Skeletal muscle cell (primary cell): ENCODE measurements at places on chromosomes 4 and X.

GRCh38 chr4:47972181-47972580 is 44.3 kb downstream of the CNGA1 start:
- DNase-seq = no peak

DNA sequence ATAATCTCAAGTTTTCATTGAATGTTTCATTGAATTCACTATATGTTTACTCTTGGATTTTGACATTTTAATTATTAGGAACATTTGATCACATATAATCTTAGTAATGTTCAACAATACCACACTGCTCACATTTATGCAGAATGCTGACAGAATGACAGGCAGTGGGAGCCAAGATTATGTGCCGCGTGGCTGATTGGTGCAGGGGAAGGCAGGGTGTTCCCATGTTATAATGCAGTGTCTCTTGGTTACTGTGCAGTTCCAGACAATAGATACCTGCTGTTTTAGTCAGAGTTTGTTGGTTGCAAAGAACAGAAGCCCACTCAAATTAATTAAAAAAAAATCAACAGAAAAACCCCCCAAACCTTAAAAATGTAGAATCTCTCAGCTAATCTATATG is 33.0 kb downstream of the FHIP1A start:
- DNase-seq = no peak

DNA sequence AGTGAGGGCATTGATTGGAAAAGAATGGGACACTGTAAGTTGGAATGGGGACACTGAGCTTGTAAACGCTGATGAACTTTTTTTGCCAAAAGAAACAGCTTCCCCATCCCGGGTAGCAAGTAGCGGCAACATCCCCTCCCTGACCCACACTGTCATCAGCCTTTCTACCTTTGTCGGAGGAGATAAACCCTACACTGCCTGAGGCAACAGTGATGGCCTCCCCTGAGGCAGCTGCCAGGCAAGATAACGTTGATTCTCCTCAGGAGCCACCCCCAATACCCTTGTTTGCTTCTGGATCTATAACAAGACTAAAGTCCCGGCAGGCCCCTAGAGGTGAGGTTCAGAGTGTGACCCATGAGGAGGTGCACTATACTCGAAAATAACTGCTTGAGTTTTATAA is 10.3 kb upstream of the RAB33B start:
- DNase-seq = no peak

DNA sequence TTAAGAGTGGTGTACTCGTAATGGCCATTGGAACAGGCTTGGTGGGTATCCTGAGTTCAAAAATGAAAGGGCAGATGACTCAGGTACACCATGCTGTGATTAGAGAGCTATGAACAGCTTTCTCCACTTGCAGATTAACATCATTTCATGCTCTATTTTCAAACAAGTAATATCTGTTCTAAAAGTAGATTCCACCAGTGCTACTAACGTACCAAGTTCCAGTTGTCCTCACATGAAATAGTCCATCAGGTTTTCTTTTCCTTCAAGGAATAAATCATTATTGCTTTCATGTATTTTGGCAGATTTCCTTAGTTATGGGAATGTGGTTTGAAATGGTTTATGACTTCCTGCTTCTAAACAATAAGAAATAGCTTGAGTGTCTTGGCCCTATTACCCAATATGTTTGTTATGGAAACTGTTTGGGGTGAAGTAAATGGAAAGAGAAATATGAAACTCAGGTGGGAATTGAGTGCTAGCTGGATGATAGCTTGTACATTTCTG is 49.9 kb downstream of the PCDH7 start:
- DNase-seq = peak; percentile 71

- no peak for DNase-seq
Observed at GRCh38 chr4:105637408-105638176, 70.9 kb downstream of the INTS12 start.

GRCh38 chrX:87338510-87338909 is 179.1 kb upstream of the KLHL4 start:
- DNase-seq = no peak

DNA sequence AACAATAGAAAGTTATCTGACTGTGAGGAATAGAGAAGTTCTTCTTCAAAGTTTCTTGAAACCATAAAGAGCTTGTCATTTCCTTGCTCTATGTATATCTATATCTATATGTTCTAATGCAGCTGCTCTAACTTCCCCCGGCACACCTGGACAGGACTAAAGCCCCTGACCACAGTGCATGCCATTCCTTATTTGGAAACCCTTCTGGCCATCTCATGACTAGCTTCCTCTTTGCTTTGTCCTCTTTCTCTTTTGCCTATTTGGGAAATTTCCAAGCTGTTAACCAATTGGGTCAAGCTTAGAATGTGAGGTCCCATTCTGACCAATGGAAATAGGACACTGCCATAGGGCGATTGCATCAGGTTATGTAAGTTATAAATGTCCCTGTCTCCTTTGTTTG is 1481.1 kb downstream of the STIM2 start:
- no peak for DNase-seq

GRCh38 chr4:10492464-10492863 is 35.2 kb upstream of the ZNF518B start:
- DNase-seq = no peak

DNA sequence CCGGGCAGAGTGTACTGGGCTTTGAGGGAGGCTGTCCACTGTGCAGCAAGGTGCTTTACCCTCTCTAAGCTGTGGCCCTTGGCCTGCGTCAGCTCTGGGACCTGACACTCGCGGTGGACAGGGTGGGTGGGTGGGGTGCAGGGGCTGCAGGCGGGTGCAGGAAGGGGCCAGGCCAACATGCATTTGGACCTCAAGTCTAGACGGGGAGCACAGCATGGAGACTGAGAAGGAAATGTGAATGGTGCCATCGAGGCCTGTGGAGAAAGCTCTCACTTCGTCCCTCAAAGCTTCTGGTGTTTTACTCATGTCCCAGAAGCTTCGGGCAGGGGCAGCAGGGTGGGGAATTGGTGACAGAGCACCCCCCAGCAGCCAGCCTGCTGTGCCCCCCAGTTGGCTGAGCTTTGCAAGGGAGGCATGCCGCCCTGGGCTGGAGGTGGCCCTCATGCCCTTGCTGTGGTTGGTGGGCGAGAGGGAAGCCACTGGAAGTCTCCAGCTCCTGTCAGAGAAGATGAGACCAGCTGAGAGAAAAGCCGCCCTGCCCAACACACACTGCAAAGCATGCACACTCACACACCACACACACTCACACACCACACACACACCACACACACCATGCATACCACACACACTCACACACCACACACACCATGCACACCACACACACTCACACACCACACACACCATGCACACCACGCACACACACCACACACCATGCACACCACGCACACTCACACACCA is 12.3 kb downstream of the PNMA6E start:
- DNase-seq = no peak

GRCh38 chr4:137530176-137530575 is 2.1 kb downstream of the PCDH18 start:
- DNase-seq = peak; percentile 69

GRCh38 chrX:95703696-95704095 is 980.9 kb upstream of the DIAPH2 start:
- peak; percentile 35 for DNase-seq

GRCh38 chrX:17247144-17247543 is 127.9 kb upstream of the NHS start:
- no peak for DNase-seq

DNA sequence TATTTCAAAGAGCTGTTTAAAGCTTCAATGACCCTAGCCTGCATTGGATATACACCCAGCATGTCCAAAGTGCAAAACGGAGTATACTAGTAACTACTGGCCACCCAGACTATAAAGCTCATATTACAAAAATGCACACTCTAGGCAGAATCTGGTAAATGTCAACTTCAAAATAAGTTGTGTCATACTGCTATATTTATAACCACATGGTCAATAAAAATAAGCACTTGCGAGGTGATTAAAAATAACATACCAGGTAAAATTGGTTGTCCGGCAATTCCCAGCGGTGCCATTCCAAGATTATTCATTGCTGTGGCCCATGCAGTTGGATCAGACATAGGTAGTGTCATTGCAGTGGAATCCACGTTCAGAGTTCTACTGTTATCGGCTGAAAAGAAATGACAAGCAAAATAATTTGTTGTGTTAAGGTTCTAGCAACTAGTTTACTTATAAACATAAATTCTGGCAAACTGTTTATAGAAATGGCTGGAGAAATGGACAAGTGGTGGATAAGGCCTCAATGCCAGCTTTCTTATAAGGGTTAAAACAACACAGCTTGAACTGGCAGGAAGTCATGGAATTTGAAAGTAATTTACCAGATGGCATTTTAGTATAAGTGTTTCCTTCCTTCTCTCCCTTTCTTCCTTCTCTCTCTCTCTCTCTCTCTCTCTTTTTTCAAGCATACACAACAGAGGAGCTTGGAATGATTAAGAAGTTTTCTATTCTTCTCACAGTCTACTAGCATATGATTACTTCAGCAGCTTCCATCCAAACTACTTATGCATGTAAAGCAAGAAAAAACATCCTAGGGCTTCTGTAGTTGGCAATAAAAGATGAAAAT is 199.9 kb downstream of the ENOX2 start:
- DNase-seq = no peak

GRCh38 chr4:169621731-169622492 is 1.5 kb downstream of the CLCN3 start:
- no peak for DNase-seq

DNA sequence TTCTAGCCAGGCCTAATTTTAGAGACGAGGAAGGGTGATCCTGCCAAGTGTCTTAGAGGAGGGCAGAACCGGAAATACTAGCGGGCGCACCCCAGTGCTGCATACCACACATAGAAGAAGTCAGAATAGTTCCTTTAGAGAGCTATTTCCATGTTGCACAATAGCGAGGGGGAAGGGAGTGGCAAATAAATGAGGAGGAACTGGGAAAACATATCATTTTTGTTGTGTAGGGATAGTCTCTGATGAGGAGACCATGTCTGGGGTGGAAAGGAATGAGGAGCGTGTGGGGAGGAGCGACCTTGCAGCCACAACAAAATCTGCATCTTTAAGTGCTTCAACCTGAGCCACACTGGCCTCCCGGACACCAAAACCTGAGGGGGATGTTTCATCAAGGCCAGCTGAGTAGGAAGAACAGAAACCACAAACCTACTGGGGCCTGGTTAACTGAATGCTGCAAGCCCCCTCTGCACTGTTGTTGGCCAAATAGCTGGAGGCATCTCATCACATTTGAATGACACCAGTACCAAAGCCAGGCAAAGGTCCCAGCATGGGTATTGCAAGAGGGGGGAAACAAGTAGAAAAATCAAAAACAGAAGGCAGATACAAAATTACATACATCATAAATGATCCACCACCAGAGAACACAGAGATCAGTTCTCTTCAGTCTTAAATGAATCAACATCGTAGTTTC is 26.7 kb upstream of the C1QTNF7 start:
- peak; percentile 76 for DNase-seq

DNA sequence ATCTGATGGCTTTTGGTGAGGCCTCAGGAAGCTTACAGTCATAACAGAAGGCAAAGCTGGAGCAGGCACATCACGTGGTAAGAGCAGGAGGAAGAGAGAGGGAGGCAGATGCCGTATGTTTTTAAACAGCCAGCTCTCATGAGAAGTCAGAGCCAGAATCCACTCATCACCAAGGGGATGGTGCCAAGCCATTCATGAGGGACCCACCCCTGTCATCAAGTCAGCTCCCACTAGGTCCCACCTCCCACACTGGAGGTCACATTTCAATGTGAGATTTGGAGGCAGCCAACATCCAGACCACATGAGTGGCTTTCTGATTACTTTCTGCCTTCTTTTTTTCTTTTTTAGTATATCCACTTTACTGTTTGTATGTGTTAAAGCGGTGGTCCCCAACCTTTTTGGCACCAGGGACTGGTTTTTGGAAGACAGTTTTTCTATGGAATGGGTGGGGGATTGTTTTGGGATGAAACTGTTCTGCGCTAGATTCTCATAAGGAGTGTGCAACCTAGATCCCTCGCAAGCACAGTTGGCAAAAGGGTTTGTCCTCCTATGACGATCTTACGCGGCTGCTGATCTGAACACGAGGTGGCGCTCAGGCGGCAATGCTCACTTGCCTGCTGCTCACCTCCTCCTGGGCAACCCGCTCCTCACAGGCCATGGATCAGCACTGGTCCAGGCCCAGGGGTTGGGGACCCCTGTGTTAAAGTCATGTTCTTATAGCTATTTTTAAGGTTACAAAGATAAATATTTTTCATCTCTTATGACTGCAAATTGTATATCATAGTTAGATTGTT is 61.7 kb downstream of the SLIT2 start:
- no peak for DNase-seq

DNA sequence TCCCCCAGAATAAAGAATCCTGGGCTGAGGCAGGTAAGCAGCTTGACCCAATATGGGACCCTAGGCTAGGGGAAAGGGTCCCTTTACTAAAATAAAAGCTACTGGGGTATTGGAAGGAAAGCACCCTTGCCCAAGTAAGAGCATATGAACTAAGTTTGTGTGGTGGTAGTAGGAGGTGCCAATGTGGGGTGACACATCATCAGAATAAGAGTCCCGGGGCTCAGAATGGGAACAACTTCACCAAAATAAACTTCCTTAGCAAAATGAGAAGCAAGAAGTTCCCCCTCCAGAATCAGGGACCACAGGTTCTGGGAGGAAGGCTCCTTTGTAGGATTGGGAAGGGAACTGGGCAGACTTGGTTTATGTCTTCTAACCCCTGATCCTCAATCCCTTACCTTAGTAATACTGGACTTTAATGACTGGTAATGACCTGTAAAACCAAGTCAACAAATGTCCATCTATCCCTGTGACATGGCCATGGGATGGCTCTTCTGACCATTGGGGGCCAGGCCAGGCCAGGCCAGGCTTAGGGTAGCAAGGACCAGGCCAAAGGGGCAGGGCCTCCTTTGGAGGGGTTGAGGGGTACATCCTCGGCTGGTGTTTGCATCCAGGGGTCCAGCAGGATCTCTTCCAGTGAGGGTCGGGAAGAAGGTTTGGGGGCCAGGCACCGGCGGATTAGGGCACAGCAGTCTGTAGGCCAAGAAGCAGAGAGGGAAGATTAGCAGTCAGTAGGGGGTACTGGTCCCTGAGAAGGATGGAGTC is 2.3 kb upstream of the SLC35A2 start:
- DNase-seq = no peak

DNA sequence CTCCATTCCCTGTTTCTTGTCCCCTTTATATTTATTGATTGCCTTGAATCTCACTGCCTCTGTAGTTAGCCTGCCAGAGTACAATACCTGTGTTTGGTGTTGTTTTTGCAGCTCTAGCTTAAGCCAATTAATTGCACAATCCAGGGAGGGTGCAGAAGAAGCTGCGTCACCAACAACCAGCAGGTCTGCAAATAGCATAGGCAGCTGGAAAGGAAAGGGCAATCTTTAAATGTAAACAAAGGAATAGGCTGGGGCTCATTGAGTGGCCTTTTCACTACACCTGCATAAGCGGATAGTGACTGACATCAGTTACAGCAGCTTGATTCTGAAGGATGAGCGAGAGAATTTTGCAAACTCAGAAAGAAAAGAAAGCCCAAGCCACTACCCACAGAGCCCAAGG is 106.8 kb upstream of the RAI2 start:
- DNase-seq = no peak

- DNase-seq = no peak
Observed at GRCh38 chr4:7295911-7296660, 103.7 kb downstream of the SORCS2 start.

DNA sequence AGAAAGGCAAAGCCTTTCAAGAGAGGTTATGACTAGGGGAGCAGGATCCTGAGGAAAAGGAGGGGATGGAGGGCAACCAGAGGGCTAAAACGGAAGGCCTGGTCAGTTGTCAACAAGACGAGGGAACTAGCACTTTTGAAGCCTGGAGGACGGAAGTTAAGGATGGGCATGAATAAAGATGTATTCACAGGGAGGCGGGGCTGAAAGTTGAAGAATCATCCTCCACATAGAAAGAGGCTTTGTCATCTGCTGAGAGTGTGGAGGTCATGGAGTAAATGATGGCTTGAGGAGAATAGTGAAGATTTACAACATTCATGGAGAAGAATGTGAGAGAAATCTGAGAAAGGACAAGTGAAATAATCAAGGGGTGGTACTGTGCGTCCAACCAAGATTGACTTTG is 137.5 kb downstream of the MAGEB17 start:
- no peak for DNase-seq
